ENCODE measurements at places on chromosomes 2 and 18.
A peak's percentile ranks its signal among the peaks of the same experiment; 100 is the strongest.

GRCh38 chr18:77127769-77128671 lies 4.6 kb downstream of the MBP start:
- DNase-seq, result peak; percentile 67
- H3K36me3 ChIP-seq, result no peaks in the 10 kb centered on the region
- H3K4me3 ChIP-seq, result peak overlapping the region; percentile 26
- peaks cover 80% of the 10 kb centered on the region for H3K4me1 ChIP-seq
- peak overlapping the region; percentile 66 for H3K27ac ChIP-seq

- DNase-seq, result peak; percentile 7
- no peak overlapping the region for H3K4me3 ChIP-seq
- H3K27ac ChIP-seq, result no peak overlapping the region
- no peaks in the 10 kb centered on the region for H3K36me3 ChIP-seq
- H3K27me3 ChIP-seq, result no peaks in the 10 kb centered on the region
Observed at GRCh38 chr2:205763708-205764211, 81.5 kb downstream of the NRP2 start.

- no peak overlapping the region for H3K4me3 ChIP-seq
- no peaks in the 10 kb centered on the region for H3K27me3 ChIP-seq
- DNase-seq, result no peak
- no peaks in the 10 kb centered on the region for H3K36me3 ChIP-seq
Observed at GRCh38 chr2:225400060-225400511, 576 bp downstream of the NYAP2 start.

GRCh38 chr2:45452866-45453265 lies 158.2 kb downstream of the SRBD1 start:
- no peaks in the 10 kb centered on the region for H3K27me3 ChIP-seq
- no peaks in the 10 kb centered on the region for H3K4me1 ChIP-seq
- H3K4me3 ChIP-seq, result no peak overlapping the region
- DNase-seq, result no peak

DNA sequence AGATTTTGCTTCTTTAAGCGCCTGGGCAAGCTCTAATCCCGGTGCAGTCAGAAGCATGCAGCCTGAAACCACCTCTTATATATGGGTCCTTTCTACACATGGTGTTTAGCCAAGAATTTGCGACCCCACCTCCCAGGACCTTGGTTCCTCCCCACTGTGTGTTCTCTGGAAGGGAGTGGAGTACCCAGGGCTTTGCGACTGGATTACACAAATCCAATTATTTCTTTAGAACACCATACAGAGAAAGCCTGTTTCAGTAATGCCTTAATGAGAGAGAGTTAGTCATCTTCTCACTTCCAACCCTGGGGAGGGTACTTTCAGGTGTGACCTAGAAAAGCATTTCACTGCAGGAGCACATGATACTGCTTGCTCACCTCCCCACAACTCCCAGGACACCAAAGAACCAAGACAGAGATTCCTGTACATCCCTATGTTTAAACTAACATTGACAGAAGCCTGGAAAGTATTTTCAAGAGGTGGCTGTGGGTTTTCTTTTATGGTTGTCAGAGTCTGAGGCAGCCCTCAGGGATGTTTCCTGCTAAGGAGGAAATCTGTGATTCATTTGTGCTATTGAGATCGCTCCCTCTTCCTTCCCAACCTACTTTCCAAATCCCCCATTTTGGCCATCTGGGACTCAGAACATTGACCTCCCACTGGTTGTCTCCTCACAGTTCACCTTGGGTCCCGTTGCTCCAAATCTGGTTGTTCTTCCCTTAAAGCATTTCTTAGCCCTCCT lies at the start of gene CAPN14:
TSS of gene CAPN14 (minus strand) at position 51 of the 736 bp plus-strand sequence. CDS start 12,068 bp downstream, outside the sequence.
- H3K36me3 ChIP-seq, result no peaks in the 10 kb centered on the region
- H3K27ac ChIP-seq, result no peak within 1 kb of the TSS
- H3K4me3 ChIP-seq, result no peak within 1 kb of the TSS
- DNase-seq, result no peak
- H3K27me3 ChIP-seq, result no peaks in the 10 kb centered on the region
- no peaks in the 10 kb centered on the region for H3K4me1 ChIP-seq

DNA sequence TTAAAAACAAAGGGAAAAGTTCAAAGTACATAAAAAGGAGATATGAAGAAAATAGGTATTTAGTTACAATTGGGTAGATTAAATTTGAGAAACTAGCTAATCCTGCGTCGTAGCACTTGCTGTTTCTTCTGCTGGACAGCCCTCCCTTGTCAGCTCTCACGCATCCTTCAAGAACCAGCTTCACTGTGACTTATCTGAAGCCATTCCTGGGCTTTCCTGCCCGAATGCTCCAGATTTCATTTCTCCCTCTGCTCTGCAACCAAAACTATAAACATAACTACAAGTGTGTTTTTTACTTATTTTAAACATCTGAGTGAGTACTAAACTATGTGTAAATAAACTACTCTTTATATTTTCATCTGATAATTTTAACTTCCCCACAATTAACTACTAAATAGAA lies 149.2 kb downstream of the MTCL1 start:
- H3K27ac ChIP-seq, result no peak overlapping the region
- H3K4me1 ChIP-seq, result no peaks in the 10 kb centered on the region
- H3K36me3 ChIP-seq, result no peaks in the 10 kb centered on the region
- H3K4me3 ChIP-seq, result no peak overlapping the region

DNA sequence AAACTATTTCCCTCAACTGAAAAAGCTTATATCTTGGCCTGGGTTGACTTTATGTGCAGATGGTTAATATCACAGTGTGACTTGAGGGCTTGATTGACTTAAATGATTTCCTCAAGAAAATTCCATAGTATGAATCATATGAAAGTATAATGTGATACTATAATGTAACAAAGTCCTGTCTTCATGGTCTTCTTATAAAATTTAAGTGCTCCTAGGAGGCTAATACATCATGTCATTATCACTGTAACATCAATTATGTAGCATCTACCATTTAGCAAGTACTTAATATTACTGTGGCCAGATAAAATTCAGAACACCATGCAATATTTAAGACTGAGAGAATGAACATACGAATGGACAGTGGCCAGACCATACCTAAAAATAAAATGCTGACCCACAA lies 276.1 kb downstream of the RIT2 start:
- no peak overlapping the region for H3K4me3 ChIP-seq
- no peak overlapping the region for H3K27ac ChIP-seq
- H3K36me3 ChIP-seq, result no peaks in the 10 kb centered on the region

DNA sequence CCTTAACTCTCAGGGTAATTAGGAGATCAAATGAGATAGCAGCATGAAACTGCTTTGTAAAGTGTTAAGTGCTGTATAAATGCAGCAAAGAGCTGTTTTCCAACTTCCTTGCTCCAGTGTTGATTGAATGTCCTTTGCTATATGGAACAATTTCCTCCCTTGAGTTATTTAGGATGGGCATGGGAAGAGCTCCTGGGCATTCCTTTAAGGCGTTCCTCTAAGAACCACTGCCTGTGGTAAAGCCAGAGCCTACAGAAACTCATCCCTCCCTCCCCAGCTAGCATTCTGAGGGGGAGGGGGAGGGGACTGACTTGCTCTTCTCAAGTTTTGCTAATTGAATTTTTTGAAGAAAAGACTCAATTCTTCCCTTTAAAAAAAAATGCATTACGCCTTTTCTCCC lies 1.4 kb downstream of the AKAIN1 start:
- no peak overlapping the region for H3K4me3 ChIP-seq
- H3K4me1 ChIP-seq, result no peaks in the 10 kb centered on the region
- H3K27ac ChIP-seq, result no peak overlapping the region
- no peaks in the 10 kb centered on the region for H3K36me3 ChIP-seq
- peaks cover 36% of the 10 kb centered on the region for H3K27me3 ChIP-seq
